ENCODE measurements at places on chromosomes 1 and 21.

- no peak for DNase-seq
Observed at GRCh38 chr21:33011462-33011861, 14.3 kb upstream of the OLIG2 start.

- no peak for DNase-seq
Observed at GRCh38 chr1:231935856-231936255, 309.3 kb downstream of the DISC1 start.

GRCh38 chr1:172717722-172718465, 59.0 kb downstream of the FASLG start:
- no peak for DNase-seq

DNA sequence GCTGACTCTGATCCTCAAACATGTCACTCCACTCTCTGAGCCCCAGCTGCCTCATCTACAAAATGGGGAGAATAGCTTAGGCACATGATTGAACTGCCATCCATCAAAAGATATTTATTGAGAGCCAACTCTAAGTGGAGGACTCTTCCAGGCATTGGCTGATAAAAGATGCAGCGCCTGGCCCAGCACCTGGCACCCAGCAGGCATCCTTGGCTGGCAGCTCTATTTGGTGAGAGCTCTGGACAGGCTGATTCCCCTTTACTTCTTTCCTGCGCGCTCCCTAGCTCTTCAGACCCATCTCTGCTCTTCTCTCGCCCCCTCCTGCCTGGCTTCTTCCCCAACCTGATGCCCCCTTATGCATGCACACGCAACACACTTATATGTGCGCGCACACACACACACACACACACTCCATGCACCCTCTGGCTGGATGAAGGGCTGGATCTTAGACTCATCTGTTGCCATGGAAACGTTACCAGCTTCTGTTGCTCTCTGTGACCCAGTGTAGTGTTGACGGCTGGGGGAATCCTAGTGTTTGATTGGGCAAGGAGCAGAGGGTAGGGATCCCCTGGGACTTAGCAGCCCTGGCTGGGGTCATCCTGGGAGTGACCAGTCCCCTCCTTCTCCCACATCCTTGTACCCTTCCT, 49.3 kb downstream of the VWA5B1 start:
- peak; percentile 82 for DNase-seq

GRCh38 chr1:48882020-48882419, 105.3 kb upstream of the BEND5 start:
- no peak for DNase-seq

DNA sequence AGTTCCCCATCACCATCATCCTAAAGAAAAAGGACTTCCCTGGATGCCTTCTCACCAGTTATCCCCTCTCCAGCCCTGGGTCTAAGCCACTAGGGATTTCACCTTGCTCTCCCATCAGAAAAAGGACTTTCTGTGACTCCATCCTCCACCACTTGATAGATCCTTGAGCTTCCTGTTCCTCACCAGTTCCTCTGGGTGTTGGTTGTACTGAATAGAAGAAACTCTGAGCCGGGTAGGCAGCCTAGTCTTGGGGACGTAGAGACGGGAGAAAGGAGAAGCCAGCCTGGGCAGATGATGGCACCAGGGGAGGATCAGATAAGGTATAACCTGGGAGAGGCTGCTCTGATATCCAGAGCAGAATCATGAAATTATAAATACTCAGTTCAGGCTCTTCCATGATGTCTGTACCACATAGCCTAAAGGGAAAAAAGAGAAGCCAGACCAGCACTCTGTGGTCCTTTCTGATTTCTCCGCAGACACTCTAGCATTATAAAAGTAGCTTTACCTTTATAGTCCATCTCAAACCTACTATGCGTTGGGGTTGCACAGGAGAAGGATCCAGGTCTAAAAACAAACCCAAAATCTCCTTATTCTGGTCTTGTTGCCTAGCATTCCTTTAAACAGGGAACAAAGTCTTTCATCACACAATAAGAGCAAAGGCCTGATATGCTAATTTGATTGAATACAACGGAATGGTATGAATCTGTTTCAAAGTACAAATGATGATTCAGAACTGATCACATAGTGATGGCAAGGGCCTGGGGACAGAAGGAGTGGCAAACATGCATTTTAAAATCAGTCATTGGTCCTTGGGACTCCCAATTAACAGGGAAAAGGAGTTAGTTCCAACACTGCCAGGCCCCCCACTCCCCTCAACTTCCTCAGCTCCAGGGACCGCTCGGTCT, 1.2 kb upstream of the CD34 start:
- no peak for DNase-seq

DNA sequence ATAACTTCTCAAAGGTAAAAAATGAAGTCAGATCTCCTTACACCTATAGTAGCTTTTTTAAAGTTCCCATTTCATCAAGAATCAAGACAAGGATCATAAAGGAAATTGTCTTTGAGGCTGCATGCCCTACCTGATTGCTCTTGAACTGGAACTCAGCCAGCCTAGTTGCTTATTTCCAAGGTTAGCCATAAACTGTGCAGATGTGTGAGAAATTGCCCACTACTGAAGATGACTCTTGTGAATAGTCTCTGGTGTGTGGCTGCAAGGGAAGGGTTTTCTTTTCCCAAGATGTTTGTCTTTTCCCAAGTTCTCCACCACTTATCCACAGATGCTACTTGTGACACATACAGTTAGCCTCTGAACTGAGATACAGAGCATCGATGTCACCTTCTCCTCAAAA, 81.7 kb upstream of the DUSP10 start:
- no peak for DNase-seq

- no peak for DNase-seq
Observed at GRCh38 chr21:29172282-29172681, 41.8 kb downstream of the MAP3K7CL start.
